Stimulated activated CD4-positive, alpha-beta T cell treated with anti-CD3 and anti-CD28 coated beads, Interleukin-4, amount 100 ng/mL, for 4 hours (primary cell): ENCODE measurements at places on chromosomes 4 and X.

GRCh38 chrX:8946563-8946962 lies 87.4 kb downstream of the FAM9B start:
- DNase-seq: no peak

DNA sequence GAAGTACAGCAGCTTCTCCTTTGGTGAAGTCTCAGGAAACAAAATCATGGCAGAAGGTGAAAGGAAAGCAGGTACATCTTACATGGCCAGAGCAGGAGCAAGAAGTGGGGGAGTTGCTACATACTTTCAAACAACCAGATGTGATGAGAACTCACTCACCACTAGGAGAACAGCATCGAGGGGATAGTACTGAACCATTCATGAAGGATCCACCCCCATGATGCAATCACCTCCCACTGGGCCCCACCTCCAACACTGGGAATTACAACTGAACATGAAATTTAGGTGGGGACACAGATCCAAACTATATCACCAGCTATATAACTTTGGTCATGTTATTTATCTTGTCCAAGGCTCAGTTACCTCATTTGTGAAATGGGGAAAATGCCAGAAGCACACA lies 159.4 kb downstream of the OPHN1 start:
- DNase-seq: no peak

DNA sequence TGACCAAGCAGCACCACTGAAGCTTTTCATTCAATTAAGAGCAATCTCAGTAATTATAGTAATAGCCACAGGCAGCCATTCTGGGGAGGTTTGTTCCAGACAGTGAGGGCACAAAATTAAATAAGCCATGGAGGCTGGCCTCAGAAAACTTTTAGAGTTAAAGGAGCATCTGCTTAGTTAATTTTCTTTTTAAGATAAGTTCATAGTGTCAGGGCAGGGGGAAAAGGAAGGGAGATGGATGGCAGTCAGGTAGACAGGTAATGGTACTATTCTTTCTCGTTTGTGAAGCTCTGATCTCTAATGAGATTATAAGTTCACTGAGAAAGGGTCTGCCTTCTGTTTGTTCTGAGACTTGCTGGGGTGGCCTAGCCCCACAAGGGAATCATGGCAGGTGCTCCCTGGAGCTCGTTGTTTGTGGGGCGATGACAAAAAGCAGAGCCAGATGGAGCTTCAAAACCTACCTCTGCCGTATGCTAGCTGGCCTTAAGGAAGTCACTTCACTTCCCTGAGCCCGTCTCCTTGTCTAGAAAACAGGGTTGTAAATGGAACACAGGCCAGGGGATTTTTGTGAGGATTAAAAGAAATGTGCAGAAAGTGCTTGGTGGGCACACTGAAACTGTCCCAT lies 44.6 kb upstream of the FGFBP2 start:
- no peak for DNase-seq

GRCh38 chr4:165602621-165603020 lies 223.8 kb downstream of the CPE start:
- no peak for DNase-seq

DNA sequence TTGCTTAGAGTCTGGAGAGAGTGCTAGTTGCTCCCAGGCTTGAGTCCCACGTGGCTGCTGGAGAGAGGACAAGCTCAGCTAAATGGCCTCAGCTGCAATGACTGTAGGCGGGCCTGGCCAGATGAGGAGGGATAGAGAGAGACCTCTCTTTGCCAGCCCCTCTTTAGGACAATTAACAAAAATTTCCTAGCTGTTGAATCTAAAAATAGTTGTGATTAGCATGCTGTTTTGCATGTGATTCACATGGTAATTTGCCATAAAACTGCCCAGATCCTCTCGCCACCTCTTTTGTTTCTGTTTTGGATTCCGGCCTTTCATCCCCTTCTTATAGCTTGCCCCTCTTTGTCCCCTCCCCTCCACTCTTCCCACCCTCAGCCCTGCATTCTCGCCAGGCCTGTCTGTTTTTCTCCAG lies 28.9 kb upstream of the PRPS1 start:
- DNase-seq: no peak
